Large intestine (tissue), 12 donors: ENCODE measurements at places on chromosomes 3 and 15. TPM values are rescaled to one million over a fixed set of nuclear protein-coding genes. Genes with fewer than 3 reads are reported as not detected.
A peak's percentile ranks its signal among the peaks of the same experiment; 100 is the strongest.

- H3K4me1 ChIP-seq: no peaks in the 10 kb centered on the region
- H3K27me3 ChIP-seq: no peaks in the 10 kb centered on the region
- H3K4me3 ChIP-seq: no peak overlapping the region
- no peak for DNase-seq
- no peaks in the 10 kb centered on the region for H3K36me3 ChIP-seq
Measured at GRCh38 chr3:148233403-148233802, 464.3 kb upstream of the AGTR1 start.

DNA sequence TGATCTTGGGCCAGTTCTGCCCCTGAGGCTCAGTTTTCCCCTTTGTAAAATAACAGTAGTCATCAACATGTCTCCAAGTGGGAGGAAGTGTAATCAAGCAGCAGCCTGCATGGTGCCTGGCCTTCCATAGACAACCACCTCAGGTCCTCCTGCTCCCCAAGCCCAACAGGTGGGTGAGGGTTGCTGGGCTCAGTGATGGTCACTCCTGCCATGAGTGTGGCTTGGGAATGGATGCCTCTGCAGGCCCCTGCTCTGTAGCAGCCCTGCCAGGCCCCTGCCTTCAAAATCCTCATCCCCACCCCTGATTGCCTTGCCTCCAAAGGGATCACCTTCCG, 59.1 kb upstream of the SLC6A1 start:
- no peak for DNase-seq
- H3K27me3 ChIP-seq: no peaks in the 10 kb centered on the region
- H3K4me1 ChIP-seq: no peaks in the 10 kb centered on the region
- H3K4me3 ChIP-seq: no peak overlapping the region
- H3K36me3 ChIP-seq: no peaks in the 10 kb centered on the region

DNA sequence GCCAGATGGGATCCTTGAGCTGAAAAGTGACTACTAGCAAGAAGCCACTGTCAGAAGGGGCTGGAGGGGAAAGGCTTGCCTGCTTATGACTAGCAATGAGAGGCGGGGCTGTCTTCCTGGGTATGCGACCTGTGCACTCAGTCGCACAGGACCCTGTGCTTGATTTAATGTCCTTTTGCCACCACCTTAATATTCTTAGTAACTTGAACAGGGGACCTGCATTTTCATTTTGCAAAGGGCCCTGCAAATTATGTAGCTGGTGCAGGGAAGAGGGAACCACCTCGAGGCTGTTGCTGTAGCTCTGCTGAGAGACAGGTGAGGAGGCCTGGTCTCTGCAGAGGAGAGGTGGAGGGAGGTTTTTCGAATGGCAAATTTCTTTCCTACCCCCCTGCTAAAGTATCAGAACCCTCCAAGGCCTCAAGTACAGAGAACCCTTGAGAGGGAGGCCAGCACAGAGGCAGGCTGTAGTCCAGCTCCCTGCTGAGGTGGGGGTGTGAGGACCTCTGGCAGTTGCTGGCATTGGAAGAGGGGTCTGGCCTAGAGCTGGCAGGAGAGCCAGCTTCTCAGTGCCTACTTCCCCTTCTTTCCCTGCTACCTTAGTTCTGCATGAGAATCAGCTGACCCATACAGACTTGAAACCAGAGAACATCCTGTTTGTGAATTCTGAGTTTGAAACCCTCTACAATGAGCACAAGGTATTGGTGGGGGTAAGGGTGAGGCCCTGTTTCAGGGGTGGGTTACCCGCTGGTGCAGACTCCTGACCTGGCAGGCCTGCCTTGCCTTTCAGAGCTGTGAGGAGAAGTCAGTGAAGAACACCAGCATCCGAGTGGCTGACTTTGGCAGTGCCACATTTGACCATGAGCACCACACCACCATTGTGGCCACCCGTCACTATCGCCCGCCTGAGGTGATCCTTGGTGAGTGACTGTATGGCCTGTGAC, 11.4 kb downstream of the CLK3 start:
- peaks cover 97% of the 10 kb centered on the region for H3K36me3 ChIP-seq
- no peak for DNase-seq
- no peaks in the 10 kb centered on the region for H3K27me3 ChIP-seq
- H3K27ac ChIP-seq: no peak overlapping the region
- no peaks in the 10 kb centered on the region for H3K4me1 ChIP-seq

GRCh38 chr3:94520364-94520763, 457.5 kb downstream of the NSUN3 start:
- no peak for DNase-seq
- no peak overlapping the region for H3K4me3 ChIP-seq
- peaks cover 6% of the 10 kb centered on the region for H3K4me1 ChIP-seq
- no peak overlapping the region for H3K27ac ChIP-seq
- H3K27me3 ChIP-seq: no peaks in the 10 kb centered on the region
- no peaks in the 10 kb centered on the region for H3K36me3 ChIP-seq

DNA sequence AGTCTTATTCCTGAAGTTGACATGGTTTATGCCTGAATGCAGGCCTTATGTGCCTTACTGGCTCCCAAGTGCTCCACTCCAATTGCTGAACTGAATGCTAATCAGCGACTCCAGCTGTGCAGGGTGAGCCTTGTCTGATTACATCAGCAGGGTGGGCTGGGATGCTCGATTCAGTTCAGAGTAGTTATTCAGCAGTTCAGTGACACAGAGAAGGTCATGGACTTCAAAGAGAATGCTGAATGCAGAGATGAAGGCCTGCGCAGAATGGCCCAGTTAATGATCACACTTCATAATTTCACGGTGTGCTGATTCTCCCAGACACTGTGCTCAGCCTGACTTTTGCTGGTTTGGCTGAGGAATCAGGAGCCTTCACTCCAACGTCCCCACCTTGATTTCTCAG, 63.6 kb downstream of the CLDN1 start:
- no peaks in the 10 kb centered on the region for H3K27me3 ChIP-seq
- H3K27ac ChIP-seq: no peak overlapping the region
- no peak for DNase-seq
- H3K36me3 ChIP-seq: no peaks in the 10 kb centered on the region
- H3K4me1 ChIP-seq: no peaks in the 10 kb centered on the region

DNA sequence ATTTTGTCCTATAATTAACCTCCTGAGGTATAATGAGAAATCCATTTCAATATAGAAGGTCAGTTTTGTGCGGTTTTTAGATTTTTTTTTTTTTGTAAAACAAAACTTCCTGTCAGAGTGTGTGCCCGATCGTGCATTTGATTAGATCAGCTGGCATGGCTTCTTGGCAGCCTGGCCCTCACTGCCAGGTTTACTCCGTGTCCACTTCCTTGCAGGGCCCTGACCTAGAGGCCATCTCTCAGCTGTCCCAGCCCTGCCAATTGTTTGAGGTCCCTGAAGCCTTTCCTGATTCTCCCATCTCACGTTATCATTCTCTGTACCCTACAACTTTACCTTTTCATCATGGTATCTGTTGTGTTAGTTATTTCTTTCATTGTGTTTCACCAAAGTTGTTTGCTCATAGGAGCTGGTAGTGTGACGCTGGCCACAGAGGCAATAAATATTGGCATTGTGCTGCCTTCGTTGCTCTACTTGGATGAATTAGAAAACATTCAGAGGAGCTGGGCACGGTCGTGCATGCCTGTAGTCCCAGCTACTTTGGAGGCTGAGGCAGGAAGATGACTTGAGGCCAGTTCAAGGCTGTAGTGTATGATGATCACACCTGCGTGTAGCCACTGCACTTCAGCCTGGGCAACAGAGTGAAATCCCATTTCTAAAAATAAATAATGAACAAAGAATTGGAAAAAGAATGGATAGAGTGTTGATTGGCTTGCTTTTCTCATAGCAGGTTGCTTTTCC, 202.0 kb downstream of the GHSR start:
- H3K36me3 ChIP-seq: peaks cover 18% of the 10 kb centered on the region
- no peak for DNase-seq
- no peak overlapping the region for H3K4me3 ChIP-seq
- H3K4me1 ChIP-seq: no peaks in the 10 kb centered on the region
- no peak overlapping the region for H3K27ac ChIP-seq

DNA sequence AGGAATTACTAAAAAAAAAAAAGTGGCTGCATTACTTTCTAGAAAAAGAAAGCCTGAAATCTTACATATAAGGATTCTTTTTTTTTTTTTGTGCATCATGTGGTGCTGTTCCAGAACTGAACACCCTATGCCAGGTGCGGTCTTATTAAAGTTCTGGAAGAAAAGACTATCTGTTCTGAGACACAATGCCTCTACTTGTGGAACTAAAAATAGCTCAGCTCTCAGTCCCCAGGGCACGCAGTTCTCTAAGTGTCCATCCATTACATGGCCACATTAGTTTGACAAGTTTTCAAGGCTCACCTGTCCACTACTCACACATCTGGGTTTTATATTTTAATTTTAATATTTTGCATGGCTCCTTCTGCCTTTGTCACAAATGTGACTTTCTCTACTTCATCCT, 126.6 kb upstream of the ADAMTS9 start:
- no peaks in the 10 kb centered on the region for H3K4me1 ChIP-seq
- no peak overlapping the region for H3K4me3 ChIP-seq
- no peaks in the 10 kb centered on the region for H3K36me3 ChIP-seq
- H3K27me3 ChIP-seq: no peaks in the 10 kb centered on the region

DNA sequence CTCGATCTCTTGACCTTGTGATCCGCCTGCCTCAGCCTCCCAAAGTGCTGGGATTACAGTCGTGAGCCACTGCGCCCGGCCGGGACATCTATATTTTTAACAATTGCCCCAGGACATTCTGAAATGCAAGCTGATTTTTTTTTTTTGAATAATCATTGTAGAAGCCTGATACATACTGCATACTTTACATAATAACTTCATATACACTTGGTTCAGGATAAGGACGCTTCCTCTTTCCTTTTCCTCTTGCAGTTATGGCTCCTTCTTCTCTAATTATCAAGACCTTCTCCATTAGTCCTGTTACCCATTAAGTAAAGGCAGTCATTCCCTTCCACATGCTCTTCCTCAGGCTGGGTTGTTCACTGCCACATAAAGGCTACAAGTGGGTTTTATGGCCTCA, 58.3 kb downstream of the SLCO3A1 start:
- H3K27me3 ChIP-seq: no peaks in the 10 kb centered on the region
- no peaks in the 10 kb centered on the region for H3K36me3 ChIP-seq
- no peak for DNase-seq
- no peaks in the 10 kb centered on the region for H3K4me1 ChIP-seq

- no peak overlapping the region for H3K4me3 ChIP-seq
- H3K4me1 ChIP-seq: no peaks in the 10 kb centered on the region
- peaks cover 78% of the 10 kb centered on the region for H3K36me3 ChIP-seq
Measured at GRCh38 chr3:51698209-51698608, 8.7 kb upstream of the GRM2 start.

DNA sequence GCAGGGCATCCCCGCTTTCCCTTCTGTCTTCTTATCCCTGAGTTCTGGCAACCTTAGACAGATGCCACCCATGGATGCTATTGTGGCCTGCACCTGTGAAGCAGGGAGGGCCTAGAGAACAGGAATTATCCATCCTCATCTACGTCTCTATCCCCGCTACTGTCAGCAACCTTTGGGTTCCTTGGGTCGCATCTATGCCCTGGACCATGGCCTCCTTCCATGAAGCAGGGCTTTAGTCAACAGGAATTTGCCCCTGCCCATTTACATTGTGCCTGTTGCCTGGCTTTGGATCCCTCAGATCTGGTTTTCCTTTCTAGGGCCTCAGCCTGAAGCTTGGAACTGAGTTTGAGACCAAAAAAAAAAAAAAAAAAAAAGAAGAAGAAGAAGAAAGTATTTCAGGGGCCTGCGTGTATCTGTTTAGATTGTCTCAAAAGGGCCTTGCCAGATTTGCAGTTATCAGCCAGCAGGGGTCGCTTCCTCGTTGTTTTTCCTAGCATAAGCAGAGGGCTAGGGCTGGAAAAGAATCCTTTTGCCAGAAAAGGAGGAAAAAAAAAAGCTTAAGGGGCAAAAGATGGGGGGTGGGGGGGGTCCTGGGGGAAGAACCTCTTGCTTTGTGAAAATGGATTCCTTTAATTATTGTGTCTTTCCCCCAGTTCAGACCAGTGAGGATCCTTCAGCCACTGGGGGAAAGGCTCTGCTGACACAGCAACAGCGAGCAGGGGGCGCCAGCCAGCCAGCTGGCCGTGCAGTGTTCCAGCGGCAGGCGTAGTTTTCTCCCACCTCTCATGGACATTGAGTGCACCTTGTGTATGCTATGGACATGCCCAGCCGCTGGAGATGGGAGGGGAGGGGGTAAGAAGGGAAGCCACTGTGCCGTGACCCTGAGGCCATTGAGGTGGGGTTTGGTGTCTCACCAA, 65.7 kb upstream of the ALDH1L1 start:
- H3K4me1 ChIP-seq: no peaks in the 10 kb centered on the region
- peak; percentile 19 for DNase-seq

GRCh38 chr15:96264801-96265515, 65.5 kb upstream of the NR2F2 start:
- H3K4me3 ChIP-seq: no peak overlapping the region
- H3K4me1 ChIP-seq: peaks cover 49% of the 10 kb centered on the region
- no peaks in the 10 kb centered on the region for H3K36me3 ChIP-seq
- H3K27ac ChIP-seq: peak overlapping the region; percentile 96
- H3K27me3 ChIP-seq: no peaks in the 10 kb centered on the region

DNA sequence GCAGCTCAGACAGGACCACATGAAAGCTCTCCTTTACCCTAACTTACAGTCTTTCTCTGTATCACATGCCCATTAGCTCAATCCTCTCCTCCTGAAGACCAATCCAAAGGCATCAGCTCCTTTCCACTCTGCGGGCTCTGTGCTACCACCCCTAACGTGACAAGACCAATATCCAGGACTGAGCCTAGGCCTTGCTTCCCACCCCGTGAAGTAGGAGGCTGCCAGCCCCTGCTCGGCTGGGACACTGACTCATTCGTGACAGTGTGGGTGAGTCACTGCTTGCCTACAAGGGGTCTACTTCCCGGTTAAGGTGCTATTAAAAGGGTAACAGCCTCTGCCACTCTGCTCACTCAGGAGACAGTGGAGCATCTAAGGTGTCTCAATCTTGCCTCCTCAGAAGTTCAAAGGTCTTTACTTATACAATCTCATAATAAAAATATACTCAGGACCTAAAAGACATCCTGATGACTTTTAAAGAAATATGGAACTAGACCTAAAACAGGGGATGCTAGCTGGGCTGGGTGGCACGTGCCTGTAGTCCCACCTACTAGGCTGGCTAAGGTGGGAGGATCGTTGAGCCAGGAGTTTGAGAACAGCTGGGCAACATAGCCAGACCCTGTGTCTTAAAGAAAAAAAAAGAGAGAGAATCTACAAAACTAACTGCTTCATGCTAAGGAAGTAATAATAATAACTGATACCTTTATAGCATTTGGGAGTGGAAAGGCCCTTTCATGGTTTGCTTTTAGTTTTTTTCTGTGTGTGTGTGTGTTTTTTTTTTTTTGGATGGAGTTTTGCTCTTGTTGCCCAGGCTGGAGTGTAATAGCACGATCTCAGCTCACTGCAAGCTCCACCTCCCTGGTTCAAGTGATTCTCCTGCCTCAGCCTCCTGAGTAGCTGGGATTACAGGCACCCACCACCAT, 55.0 kb downstream of the TMEM44 start:
- no peaks in the 10 kb centered on the region for H3K36me3 ChIP-seq
- no peak overlapping the region for H3K4me3 ChIP-seq
- peaks cover 11% of the 10 kb centered on the region for H3K4me1 ChIP-seq
- H3K27me3 ChIP-seq: no peaks in the 10 kb centered on the region
- peak; percentile 69 for DNase-seq

Gene FES
- 17.9 TPM for polyA plus RNA-seq

Gene CCR2
- 1.3 TPM for polyA plus RNA-seq

Gene ZNF609
- polyA plus RNA-seq: 24.4 TPM

Gene SAXO2
- polyA plus RNA-seq: 2.8 TPM

Gene PARP15
- 1.5 TPM for polyA plus RNA-seq

Gene SLC2A2
- 202 TPM for polyA plus RNA-seq

Gene PCLAF
- polyA plus RNA-seq: 33.3 TPM
